ENCODE measurements at places on chromosomes 7 and 10.

GRCh38 chr10:22339761-22340328 lies 5.5 kb upstream of the SPAG6 start:
- no peak for DNase-seq

- peak; percentile 43 for DNase-seq
Observed at GRCh38 chr10:82969405-82969804, 1094.4 kb downstream of the NRG3 start.

DNA sequence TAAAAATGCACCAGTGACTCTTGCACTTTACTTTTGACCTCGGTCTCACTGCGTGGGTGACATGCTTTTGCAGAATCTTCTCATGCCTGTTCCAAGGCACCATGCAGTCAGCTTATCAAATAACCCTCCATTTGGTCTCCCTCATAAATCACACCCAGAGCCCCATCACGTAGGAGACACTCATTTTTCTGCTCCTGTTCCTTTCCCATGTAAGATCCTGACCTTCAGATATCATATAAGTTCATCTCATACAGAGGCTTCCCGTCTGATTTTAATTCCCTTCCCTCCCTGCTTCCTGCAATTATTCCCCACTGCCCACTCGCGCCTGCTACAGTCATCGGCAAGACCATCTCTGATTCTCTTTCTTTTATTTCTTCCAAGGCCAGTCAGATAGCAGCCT lies 1226.3 kb upstream of the AUTS2 start:
- DNase-seq = no peak

- DNase-seq = no peak
Observed at GRCh38 chr10:130080461-130080814, 30.2 kb downstream of the C10orf143 start.

- DNase-seq = no peak
Observed at GRCh38 chr10:123909866-123910265, 18.3 kb upstream of the CPXM2 start.

- DNase-seq = no peak
Observed at GRCh38 chr7:55276572-55277295, 88.4 kb upstream of the LANCL2 start.

DNA sequence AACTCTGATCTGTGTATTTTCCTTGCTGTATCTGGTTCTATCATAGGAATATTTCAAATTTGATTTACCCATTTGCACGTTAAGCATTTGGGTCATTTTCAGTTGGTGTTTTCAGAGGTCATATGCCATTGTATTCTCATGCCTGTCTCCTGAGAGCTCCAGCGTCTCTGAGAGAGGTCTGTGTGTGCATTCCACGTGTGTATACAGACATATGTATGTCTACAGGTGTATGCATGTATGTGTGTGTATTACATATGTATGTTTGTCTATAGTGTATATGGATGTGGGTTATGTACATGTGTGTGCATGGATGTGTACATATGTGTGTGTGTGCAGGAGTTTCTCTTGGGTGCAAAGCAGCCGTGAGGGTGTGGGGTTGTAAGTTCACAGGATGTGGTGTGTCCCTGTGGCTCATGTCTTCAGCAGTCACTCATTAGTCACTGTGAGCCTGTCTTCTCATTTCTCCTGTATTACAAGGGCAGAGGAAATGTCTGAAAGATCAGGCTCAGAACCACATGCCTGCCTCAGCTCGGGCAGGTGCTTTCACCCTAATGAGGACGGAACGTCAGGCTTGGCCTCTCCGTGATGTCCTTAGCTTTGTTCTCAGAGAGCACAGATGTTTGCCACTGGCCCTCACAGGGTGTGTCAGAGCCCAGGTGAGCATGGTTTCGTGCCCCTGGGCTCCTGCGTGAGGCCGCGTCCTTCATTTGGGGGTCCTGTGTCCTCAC lies 101.6 kb downstream of the NKX6-2 start:
- peak; percentile 20 for DNase-seq

DNA sequence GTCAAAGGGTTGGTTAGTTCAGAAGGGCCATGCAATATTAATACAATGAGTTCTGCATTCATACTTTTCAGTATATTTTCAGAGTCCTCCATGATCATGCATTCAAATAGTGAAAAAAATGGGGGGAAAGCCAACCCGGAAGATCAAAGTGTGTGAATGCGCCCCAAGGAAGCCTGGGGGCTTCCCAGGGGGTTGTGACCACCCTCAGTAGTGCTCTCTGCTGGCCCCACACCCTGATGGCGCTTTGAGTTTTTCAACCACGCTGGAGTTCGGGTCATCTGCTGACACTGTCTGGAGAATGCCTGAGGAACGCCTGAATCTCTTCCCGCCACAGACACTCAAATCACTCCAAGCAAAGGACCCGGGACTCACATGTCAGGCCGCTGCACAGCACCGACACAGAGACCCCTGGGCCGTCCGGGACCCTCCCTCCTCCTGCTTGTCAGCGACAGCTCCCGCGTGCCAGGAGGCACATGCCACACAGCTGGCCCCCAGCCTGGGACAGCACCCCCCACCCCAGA lies 1.0 kb downstream of the TNS3 start:
- DNase-seq = no peak

DNA sequence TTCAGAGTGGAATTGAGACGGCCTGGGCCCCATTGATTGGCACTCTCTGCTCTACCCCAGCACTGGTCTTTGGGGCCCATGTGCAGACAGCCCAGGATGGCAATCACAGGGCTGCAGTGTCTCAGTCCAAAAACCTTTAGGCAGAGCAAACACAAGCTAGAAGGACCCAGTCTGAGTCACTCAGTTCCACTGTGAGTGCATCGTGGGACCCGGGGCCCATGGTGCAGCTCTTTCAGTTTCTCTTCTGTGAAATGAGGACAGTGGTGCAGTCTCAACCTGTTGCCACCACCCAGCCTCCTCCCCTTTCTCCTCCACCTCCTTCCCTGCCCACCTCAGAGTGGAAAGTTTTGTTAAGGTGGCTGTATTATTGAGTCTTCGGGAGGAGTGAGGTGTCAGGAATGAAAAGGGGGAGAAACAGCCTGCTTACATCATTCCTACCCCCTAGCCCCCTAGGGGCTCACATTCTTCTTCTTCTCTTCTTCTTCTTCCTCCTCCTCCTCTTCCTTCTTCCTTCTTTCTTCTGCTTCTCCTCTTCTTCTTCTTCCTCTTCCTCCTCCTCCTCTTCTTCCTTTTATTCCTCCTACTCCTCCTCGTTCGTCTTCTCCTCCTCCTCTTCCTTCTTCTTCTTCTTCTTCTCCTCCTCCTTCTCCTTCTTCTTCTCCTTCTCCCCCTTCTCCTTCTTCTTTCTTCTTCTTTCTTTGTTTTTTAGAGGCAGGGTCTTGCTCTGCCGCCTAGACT lies 19.5 kb upstream of the CARD11 start:
- DNase-seq = no peak

GRCh38 chr7:107996072-107996882 lies 6.7 kb downstream of the LAMB1 start:
- DNase-seq = no peak

DNA sequence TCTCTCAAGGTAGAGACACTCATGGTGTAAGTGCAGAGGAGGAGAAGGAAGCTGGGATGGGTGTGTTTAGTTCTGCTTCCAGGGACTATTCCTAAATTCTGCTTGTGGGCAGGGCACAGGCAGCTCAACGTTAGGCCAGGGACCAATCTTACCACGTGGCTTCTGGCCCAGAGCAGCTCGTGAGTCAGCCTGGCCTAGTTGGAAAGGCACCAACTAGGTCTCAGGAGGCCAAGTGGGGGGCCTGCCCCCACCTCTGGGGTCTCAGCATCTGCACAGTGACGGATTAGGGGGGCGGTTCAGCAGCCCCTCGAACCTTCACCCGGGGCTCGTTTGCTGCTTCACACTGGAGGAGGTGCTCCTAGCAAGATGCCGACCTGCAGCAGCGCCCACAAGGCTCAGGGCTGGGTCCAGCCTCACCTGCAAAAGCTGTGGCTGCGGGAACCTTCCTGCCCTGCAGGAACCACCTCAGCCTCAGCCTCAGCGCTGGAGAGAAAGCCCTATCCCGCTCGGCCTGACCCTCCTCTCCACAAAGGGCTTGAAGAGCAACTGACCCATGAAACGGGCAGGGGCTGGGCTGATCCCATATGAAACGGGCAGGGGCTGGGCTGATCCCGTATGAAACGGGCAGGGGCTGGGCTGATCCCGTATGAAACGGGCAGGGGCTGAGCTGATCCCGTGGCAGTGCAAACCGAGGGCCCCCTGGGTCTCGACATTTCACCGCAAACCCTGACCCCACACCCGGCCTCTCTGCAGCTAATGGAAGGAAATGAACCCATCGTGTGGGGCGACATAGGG lies 447.4 kb downstream of the DNAJB6 start:
- DNase-seq = no peak
